ENCODE measurements at places on chromosomes 4 and X. TPM values are rescaled to one million over a fixed set of nuclear protein-coding genes. Genes with fewer than 3 reads are reported as not detected.

TCEAL5 gene
- total RNA-seq: not detected

ARSJ gene
- 21.4 TPM for total RNA-seq

ZNF157 gene
- not detected for total RNA-seq

NXF2B gene
- total RNA-seq: not detected

PAGE5 gene
- total RNA-seq: 37.9 TPM

AKAP14 gene
- not detected for total RNA-seq

RAB41 gene
- total RNA-seq: not detected

MCTS1 gene
- 182 TPM for total RNA-seq

CNKSR2 gene
- 6.0 TPM for total RNA-seq

TCEAL2 gene
- total RNA-seq: 3.8 TPM

SPANXB1 gene
- total RNA-seq: 2.2 TPM

CFAP47 gene
- 0.84 TPM for total RNA-seq

KLB gene
- total RNA-seq: not detected

HS6ST2 gene
- total RNA-seq: 3.9 TPM

Measured in H4 (cell line).